CD4-positive, alpha-beta T cell (primary cell): ENCODE measurements at places on chromosomes 6 and 20. TPM values are rescaled to one million over a fixed set of nuclear protein-coding genes. Genes with fewer than 3 reads are reported as not detected.
A peak's percentile ranks its signal among the peaks of the same experiment; 100 is the strongest.

GRCh38 chr6:116405652-116406356 is 35.1 kb downstream of the DSE start:
- DNase-seq = no peak

- no peak for DNase-seq
Measured at GRCh38 chr6:108968325-108969316, 120.4 kb downstream of the ARMC2 start.

The AVP gene
- total RNA-seq = 0.56 TPM

The VSX1 gene
- total RNA-seq = not detected

DNA sequence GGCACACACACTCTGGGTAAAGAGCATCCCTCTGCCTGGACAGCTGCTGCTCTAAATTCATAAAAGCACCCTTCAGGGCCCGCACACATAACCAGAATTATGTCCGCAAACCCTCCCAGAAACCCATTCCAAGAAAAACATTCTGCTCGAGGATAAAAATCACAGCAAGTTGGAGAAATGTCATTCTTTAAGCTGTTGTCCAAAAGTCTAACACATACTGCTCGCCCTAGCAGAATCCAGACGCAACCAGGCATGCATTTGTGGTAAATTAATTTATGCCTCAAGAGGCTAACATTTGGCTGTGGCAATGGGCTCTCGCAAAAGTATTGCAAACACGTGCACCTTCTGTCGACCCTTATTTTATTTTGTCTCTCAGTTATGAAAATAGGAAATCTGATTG is 116.1 kb upstream of the INSM1 start:
- no peak for DNase-seq

- no peak for DNase-seq
Measured at GRCh38 chr6:134908906-134909516, 40.9 kb downstream of the ALDH8A1 start.

- peak; percentile 9 for DNase-seq
Measured at GRCh38 chr6:90347411-90347851, 50.8 kb upstream of the BACH2 start.

- no peak for DNase-seq
Measured at GRCh38 chr20:3239026-3239866, at the start of gene SLC4A11. Gene SLC4A11, minus strand, starts transcription at chr20:3239190. Its CDS starts 53 bp downstream, at chr20:3239137.

The LPA gene
- not detected for total RNA-seq

DNA sequence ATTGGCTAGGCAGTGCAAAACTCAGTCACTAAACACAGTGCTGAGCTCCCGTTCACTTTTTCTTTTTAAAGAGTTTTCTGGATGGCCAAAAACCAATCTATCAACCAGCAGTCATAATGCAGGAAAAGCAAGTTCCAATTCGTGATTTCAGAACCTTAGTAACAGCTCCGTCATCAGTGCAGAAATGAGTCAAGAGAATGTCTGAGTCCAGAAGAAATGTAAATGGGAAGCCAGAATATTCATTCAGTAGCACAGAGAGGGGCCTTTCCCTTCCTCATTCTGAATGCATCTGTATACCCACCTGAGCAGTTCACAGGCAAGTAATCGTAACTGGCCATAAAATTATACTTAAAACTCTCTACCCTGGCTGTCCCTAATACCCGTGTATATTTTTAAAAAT is 20.4 kb downstream of the HUS1B start:
- DNase-seq = no peak

The SYCP2L gene
- not detected for total RNA-seq

- DNase-seq = no peak
Measured at GRCh38 chr20:34264141-34264540, 22.9 kb downstream of the ASIP start.

- DNase-seq = no peak
Measured at GRCh38 chr6:13531956-13532355, 42.4 kb upstream of the SIRT5 start.

The LY6G5C gene
- total RNA-seq = 0.67 TPM

GRCh38 chr20:60381643-60382400 is 423.6 kb downstream of the CDH26 start:
- no peak for DNase-seq

GRCh38 chr20:49973981-49974380 is 8.8 kb upstream of the SNAI1 start:
- DNase-seq = no peak

- no peak for DNase-seq
Measured at GRCh38 chr6:129744880-129745237, 34.9 kb upstream of the ARHGAP18 start.
